Left hindlimb (tissue), 1 donor: ENCODE measurements at places on chromosomes 5 and 9.

GRCh38 chr5:93705896-93706295, 35.5 kb downstream of the POU5F2 start:
- DNase-seq, result no peak

DNA sequence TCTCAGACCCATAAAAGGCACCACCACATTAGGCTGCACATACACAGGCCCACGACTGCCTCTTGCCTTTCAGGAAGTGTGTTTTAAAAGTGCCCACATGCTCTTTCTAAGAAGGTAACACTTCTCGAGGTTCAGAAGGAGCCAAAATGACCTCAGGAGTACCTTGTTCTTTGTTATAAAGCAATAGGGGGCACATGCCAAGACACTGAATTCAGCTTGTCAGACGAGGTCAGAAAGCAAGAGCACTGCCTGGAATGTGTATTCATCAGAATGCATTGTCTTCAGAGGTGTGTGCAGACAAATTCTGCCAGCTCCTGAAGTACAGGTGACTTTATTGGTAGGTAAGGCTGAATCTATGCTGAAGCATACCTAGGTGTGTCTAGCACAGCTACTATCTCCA, 114.5 kb upstream of the IRX1 start:
- DNase-seq, result no peak

GRCh38 chr5:3320317-3320875, 275.2 kb upstream of the IRX1 start:
- no peak for DNase-seq

GRCh38 chr9:113528088-113528487, 64.6 kb downstream of the RGS3 start:
- DNase-seq, result no peak

DNA sequence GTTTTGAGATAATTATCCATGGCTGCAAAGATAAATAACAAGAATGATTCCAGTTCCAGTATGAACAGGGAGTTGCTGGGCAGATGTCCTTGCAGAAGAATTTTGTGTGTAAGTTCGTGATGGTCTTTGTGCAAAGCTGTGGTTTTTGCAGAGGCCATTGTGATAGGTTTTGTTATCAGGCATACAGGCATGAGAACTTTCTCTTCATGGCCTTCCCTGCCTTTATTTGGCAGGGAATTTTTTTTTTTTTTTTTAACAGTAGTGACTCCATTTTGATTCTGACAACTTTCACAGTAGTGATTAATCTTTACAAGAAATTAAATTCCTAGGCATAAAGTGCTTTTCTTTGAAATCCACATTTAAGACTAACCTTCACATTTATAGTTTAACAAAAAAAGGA, 1999.5 kb upstream of the CDH6 start:
- DNase-seq, result no peak

DNA sequence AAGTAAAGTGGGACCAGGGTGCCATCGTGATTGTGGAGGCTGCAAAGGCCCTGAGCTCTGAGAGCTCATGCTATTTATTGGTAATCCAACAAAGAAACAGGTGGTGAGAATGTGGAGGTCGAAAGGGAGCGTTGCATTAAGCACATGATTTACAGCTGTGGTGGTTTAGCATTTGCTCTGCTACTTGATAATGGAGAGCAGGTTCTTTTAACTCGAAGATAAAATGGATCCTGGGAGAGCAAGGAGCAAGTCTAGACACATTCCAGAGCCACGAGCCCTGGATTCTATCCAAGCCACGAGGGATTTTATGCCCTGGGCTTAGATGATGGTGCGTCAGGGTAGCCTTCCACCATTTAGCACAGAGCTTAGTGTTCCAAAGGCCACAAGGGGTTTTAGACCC, 1710.1 kb upstream of the CDH9 start:
- no peak for DNase-seq

DNA sequence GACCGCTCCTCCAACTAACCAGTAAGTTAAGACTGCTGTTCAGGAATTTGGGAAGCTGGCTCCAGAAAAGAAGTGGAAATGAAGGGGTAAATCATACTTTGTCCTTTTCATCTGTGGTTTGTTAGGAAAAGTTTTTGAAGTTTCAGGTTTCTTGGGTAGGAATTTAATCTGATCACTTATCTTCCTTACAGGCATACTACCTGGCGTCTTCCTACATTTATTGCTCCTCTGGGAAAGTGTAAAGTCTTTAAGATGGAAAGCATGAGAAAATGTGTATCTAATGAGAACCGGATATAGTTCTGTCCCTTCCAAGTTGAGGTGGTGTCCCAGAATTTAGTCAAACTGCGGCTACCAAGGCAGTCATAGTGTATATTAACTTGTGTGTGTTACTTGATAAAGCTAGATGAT, 1.3 kb downstream of the RASA1 start:
- DNase-seq, result no peak
